ENCODE measurements at places on chromosomes 11 and 22. TPM values are rescaled to one million over a fixed set of nuclear protein-coding genes. Genes with fewer than 3 reads are reported as not detected.

Gene TREH
- total RNA-seq: 2.2 TPM

Gene TBX10
- total RNA-seq: 9.6 TPM

DNA sequence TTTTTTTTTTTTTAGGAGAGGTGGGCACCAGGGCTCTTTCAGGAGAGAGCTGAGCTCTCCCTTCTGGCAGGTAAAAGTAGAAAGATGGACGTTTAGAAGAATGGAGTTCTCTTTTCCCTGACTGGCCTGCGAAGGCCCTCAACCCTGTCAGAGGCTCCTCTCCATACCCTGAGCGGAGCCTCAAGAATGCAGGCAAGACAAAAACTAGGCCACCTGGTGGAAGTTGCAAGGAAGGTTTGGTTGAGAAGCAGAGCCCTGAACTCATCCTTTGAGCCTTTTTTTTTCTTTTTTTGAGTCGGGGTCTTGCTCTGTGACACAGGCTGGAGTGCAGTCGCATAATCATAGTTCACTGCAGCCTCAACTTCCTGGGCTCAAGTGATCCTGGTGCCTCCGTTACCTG is 1.4 kb downstream of the OTOG start:
- DNase-seq: no peak

DNA sequence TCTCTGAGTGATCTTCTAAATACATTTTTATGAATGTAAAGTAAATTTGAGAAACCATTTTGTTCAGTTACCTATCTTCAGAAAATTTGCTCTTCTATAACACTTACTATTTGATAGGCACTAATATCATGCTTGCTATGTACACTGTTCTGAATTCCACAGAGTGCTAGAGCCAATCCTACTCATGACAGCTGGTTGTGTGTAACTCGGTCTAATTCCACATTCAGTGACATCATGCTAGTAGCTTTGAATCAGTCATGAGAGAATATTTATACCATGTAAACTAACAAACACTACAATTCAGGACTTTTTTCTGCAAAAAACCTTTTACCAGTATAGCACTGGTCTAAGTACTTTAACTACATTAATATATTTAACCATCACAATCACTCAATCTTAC is 902.9 kb downstream of the DLG2 start:
- DNase-seq: no peak

DNA sequence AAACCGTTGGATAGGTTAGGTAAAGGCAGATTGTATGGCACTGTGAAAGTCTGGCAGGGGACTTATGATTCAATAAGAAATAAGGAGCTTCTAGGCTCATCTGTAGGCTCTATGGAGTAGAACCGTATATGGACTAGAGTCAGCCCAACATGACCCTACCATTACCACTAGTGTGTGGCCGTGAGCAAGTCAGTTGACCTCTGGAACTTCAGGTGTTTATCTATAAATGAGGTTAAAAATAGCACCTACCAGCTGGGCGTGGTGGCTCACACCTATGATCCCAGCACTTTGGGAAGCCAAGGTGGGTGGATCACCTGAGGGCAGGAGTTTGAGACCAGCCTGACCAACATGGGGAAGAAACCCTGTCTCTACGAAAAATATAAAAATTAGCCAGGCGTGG is 4.4 kb downstream of the HINFP start:
- peak; percentile 60 for DNase-seq

DNA sequence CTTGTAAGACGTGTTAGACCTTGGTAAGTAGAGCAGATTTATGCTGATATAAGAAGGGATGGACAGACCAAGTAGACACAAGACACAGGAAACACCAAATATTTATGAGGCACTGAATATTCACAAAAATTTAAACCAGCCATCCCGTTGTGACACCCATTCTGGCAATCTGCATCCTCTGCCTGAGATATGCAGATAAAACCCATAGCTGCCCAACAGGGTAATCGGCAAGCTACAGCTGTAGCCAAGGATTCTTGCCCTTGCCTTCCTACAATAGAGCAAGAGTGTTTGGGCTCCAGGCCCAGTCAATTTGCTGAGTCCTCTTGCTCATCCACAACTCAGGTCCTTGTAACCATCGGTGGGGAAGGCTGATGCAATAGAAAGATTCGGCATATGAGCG is 18.5 kb upstream of the MPZL2 start:
- no peak for DNase-seq

DNA sequence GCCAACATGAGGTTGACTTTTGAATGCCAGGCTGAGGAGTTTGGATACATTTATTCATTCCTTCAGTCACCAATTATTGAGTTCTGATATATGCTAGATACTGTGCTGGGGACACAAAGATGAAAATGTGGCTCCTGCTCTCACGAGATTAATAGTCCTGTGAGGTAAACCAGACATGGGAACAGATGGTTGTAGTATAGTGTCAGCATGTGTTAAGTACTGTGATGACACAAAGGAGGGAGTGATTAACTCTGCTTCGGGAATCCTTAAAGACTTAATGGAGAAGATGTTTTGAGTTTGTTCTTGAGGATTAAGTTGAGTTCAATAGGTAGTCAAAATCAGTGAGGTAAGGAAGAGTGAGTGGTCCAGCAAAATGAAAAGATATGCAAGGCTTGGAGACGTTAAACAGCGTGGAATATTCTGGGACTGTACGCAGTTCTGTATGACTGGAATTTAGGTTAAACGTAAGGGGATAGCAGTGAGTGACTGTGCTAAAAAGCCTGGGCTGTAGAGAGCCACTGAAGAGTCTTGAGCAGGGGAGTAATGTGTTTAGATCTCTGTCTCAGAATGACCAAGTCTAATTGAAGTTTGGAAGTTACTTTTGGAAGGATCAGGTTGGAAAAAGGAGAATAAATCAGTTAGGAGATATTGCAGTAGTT is 11.8 kb downstream of the RNF121 start:
- no peak for DNase-seq
